ENCODE measurements at places on chromosomes 1 and 21.

- no peak for DNase-seq
Measured at GRCh38 chr1:185334182-185334581, 17.1 kb upstream of the IVNS1ABP start.

DNA sequence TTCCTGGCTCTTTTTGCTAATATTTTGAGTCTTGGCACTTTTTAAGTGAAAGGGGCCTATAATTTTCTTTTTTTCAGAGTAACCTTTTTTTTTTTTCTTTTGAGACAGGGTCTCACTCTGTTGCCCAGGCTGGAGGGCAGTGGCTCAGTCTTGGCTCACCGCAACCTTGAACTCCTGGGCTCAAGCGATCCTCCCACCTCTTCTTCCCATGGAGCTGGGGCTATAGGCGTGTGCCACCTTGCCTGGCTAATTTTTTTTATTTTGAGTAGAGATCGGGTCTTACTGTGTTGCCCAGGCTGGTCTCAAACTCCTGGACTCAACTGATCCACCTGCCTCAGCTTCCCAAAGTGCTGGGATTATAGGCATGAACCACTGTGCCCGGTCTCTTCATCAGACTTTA, 102.8 kb downstream of the DHRS3 start:
- DNase-seq: no peak

DNA sequence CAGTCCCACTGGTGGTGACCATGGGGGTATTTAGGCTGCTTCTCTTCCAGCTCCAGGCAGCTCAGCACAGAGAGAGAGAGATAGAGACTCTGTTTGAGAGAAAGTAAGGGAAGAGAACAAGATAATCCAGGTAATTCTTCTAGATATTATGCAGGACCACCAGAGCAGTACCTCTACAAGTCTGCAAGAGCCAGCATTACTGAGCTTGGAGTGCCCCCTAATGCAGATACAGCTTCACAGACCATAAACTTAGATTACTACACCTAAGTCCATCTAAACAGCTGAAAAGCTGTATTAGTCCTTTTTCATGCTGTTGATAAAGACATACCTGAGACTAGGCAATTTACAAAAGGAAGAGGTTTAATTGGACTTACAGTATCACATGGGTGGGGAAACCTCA, 570.3 kb downstream of the LRRIQ3 start:
- DNase-seq: no peak

DNA sequence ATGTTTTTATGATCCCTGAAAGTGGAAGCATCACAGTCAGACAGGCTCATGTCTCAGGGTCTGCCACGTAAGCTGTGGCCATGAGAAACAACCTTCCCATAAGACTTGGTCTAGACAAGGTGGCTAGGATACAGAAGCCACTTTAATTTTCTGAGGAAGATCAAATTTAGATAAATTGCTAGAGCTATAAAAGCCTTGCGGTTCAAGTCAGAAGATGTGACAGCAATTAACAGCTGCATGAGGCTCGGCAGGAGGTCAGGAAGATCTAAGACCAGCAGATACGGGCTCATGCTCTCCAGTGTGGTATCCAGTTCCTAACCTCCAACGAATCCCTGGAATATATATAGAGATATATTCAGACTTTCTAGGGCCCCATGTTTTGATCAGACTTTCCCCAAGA, 577.1 kb downstream of the PLPP3 start:
- no peak for DNase-seq

DNA sequence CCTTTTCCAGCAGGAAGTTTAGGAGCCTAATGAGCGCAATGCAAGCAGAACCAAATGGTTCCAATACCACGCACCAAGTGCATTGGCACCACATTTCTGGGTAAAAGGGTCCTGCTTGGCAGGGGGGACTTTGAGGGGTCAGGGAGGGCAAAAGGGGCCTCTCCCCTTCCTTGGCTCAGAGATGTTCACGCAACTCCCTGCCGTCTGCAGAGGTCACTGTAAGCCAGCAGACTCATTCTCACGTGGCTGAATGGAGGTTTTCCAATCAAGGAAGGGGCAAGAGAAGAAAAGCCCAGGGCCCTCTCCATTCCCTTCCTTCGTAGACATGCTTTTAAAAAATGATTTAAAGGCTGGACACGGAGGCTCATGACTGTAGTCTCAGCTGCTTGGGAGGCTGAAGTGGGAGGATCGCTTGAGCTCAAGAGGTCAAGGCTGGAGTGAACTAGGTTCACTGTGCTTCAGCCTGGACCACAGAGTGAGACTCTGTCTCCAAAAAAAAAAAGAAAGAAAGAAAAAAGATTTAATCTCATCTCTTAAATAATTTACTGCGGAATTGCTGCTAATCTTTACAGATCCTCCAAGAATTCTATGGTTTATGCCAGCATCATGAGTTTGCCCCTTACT, 80.3 kb downstream of the RUNX3 start:
- no peak for DNase-seq

GRCh38 chr1:86854352-86854751, 59.6 kb downstream of the SELENOF start:
- DNase-seq: no peak

- no peak for DNase-seq
Measured at GRCh38 chr1:109769330-109770078, 5.8 kb upstream of the EPS8L3 start.

DNA sequence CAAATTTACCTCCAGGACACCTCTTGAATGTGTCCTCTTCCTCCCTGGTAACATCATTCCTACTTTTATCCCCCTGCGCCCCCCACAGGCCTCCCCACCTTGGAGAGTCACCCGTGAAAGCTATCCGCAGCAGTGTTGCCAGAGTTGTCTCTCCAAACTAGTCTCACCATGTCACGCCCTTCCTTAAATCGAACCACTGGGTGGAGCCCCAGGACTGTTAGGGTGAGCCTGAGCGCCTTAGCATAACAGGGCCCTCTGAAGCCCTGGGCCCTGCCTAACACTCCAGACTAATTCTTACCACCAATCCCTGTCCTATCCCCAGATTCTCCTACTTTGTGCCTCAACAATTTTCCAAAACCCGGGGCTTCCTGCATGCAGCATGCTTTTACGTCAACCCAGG, 35.0 kb downstream of the HSD3B2 start:
- no peak for DNase-seq

DNA sequence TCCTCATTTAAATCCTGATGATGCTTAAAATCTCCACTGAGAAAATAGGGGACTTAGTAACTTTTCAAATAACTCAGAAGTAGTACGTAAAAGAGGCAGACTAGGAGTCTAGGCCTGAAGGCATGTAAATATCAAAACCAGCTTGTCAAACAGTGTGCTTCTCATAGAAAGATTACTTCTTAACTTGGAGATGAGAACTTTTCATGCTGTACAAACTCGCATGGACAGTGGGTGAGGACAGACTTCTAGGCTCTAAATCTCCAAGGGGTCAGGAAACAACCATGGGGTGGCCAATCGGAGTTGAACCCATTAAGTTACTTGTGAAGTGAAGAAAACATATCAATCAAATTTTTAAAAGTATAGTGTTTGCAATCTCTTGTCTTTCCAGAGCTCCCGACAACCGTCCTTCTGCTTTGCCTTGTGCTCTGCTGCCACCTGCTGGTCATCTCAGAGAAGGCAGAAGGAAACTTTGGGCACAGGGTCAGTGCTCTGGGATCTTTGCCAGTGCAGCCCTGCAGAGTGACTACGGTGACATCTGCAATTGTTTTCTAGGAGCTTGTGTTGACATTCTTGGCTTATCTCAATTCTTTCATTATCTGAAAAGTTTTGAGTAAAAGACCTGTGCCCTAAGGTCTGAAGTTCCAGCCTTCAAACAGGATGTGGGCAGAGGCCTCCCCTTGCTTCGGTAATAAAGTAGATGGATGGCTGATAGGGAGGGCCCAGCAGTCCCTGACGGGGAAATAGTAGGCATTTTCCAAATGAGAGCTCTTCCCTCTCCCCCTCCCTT, 105.1 kb upstream of the PDE4B start:
- DNase-seq: peak; percentile 66

DNA sequence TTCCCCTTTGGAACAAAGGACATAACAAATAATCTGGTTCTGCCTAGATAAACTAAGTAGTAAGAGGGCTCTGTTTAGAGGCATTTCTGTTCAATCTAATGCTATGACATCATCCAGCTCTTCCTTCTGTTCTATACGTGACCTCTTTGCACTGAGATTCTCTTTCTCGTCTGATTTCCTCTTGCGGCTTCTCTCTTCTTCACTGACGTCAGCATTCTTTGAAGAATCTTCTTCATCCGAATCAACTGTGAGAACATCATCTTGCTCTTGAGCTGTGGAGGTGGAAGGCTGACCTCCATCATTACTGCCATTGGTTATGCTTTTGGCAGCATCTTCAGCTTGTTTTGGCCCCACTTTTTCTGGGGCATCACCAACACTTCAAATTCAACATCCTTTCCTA, 130.4 kb downstream of the HS2ST1 start:
- peak; percentile 72 for DNase-seq

GRCh38 chr1:155049651-155050559, 1.2 kb upstream of the ADAM15 start:
- no peak for DNase-seq

- DNase-seq: no peak
Measured at GRCh38 chr1:41672173-41672572, 187.7 kb upstream of the EDN2 start.

DNA sequence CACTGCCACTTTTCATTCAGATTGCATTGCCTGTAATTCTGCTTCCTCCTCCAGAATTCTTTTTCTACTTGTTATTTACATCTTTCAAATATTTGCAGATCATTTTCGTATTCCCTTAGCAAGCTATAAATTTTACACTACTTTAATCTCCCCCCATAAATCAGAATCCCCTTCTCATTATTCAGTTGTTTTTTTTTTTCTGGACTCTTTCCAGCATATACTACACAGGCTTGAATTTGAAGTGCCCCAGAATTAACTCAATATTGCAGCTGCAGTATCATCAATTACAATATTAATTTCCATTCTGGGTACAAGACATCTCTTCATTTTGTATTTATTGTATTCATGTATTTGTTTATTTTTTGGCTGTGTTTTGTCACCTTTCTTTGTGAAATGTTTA, 1494.3 kb downstream of the AMY1C start:
- no peak for DNase-seq

DNA sequence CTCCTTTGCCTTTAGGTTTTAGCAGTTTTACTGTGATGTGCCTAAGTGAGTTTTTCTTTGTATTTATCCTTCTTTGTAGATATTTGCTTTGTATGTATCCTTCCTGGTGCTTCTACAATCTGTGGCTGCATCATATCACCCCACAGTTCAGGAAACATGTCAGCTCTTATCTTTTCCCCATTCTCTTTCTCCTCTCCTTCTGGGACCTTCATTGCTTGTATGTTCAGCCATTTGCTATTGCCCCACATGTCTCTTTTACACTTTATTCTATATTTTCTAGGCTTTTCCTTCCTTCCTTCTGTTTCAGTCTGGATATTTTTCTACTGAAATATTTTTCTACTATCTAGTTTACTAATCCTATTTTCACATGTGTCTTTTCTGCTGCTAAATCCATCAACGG, 14.9 kb downstream of the KNCN start:
- no peak for DNase-seq

DNA sequence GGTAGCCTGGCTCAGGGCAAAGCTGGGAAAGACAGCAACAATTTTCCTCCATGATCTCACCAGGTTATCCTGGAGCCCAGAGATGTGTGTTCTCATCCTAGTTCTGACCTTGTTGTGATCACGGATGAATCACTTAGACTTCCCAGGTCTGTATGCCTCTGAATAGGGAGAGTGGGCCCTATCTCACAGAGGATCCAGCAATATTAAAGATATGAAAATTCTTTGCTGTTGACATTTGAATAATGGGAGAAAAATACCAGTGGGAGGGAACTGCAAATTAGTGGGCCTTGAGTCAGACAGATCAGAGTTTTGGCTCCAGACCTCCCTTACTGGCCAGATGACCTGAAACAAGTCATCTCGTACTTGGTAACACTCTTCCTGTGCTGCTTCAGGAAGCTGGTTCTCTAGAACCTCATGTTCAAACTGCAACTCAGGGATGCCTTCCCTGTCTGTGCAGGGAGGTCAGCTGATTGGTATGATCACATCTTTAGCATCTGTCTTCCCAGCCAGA, 32.8 kb upstream of the RNF19B start:
- no peak for DNase-seq

- no peak for DNase-seq
Measured at GRCh38 chr21:28089599-28090441, 902.9 kb downstream of the LTN1 start.

DNA sequence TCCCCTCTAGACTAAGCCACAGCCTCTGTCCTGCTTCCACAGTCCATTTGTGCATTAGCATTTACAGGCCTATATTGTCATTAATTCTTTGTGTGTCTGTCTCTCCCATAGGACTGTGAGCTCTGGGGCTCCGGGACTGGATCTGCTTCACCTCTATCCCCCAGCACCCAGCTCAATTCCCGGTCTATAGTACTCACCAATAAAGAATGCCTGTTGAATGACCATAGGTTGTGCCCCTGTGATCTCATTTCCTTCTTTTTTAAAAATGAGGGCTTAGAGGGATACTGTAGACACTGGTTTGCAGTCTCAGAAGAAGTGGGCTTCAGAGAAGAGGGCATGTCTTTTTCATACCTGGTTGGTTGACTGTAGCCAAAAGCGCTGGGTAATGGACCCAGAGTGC, 8.8 kb upstream of the POU3F1 start:
- no peak for DNase-seq

DNA sequence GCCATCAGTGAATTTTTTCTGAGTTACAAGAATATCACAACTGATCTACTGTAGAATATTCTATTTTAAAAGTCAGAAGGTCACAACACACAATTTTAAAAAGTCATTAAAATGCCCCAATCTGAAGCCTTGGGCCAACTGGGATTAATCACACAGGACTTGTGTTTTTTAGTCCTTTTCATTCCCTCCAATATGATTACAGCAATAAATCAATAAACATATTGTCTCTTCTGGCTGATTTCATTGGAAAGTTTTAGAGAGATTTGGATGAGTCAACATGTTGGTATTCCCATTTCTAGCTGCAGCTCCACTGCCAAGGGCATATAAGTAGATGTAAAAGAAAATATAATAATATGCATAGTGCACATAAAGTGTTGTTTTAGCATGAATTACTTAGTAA, 85.8 kb downstream of the NIBAN1 start:
- DNase-seq: no peak

DNA sequence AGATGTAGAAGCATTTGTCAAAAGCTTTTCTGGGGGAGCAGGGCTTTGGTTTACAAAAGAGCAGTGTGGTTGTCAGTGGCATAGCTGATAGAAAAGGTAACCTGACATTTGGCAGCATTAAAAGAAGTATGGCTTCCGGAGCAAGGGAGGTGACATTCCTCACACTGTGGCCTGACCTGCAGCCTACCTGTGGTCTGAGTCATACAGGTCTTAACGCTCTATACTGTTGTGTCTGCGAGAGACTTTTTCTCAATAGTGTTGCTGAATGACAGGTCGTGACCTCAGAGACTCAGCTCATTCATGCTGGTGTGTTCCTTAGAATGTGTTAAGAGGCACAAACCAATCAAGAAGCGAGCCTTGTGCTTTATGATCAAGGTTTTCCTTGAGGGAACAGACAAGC, 19.3 kb downstream of the PHGDH start:
- DNase-seq: no peak

DNA sequence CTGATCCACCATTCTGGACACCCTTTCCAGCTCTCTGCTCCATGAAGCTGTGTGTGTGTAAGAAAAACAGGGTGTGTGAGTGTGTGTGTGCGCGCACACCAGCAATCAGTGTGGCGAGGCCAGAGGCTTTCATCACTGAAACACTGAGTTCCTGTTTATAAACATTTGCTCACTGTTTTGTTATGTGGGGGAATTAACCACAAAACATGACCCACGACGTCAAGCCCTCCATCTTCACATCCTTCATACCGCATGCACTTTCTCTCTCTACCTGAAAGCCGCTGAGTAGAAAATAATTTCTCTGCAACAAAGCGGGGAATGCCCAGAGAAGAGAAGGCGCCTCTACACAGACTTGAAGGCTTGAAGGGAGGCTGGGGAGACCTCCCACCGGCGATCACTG, 148.9 kb upstream of the IRF2BP2 start:
- DNase-seq: peak; percentile 89

GRCh38 chr1:38746402-38746935, 113.1 kb downstream of the RRAGC start:
- no peak for DNase-seq

Data from CD4-positive, alpha-beta memory T cell (primary cell).